Left ventricle myocardium superior (tissue), 1 donor: ENCODE measurements at places on chromosomes 6 and 20. TPM values are rescaled to one million over a fixed set of nuclear protein-coding genes. Genes with fewer than 3 reads are reported as not detected.

- DNase-seq, result no peak
These were observed 69.1 kb upstream of the EXOC2 start for GRCh38 chr6:761997-762396.

DNA sequence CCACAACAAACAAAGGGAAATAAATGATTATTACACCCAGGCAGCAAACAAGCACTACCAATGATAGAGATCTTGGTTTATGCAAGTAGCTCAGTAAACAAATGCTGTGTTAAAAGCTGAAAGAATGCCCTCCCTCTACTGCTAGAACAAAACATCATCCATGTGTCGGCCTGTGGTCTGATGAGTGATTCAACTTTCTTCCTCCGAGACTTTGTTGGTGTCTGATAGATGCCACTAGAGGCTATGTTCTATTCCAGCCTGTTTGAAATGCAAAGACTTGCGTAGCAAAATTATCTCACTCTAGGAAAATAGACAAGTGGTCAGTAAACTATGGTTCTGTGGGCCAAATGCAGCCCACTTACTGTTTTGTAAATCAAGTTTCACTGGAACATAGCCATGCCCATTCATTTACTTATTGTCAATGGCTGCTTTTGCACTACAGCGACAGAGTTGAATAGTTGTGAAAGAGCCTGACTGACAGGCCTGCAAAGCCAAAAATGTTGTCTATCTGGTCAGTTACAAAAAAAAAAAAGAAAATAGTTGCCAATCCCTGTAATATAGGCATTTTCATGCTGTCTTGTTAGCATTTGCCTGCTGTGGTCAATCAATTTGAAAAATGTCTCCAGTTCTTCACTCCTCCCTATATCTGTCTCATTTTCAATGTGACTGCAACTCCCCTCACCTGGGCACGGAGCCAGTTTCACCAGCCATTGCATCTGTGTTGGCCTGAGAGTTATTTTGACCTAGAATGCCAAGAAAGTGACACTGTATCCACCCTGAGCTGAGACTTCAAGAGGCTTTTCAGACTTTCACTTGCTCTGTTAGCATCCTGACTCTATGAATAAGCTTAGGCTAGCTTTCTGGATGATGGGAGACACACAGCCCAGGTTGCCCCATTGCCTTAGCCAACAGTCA, 544.6 kb upstream of the BTBD3 start:
- DNase-seq, result no peak

GRCh38 chr6:34143196-34143883, 2.5 kb downstream of the GRM4 start:
- DNase-seq, result no peak

OSBPL2 gene
- total RNA-seq, result 60.0 TPM

- no peak for DNase-seq
These were observed 10.0 kb downstream of the MBOAT1 start for GRCh38 chr6:20202324-20202658.

ADGRF5 gene
- total RNA-seq, result 45.9 TPM

DNA sequence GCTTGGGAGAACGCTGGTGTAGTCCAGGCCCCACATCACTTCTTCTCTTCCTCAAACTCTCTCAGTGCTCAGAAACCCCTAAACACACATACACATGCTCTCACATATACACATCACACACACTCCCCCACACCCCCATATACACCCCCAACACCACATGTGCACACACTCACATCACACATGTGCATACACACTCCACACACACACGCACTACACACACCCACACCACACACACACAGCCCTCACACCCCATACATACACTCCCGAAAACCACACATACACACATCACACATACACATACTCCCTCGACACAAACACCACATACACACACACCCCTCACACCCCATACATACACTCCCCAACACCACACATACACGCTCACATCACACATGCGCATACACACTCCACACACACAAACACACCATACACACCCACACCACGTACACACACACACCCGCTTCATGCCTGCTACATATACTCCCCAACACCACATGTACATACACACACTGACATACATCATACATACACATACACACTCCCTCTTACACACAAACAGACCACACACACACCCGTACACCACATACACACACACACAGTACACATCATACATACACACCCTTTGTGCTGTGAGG, 110.3 kb upstream of the TMEM170B start:
- DNase-seq, result no peak

KIFC1 gene
- 0.74 TPM for total RNA-seq

DNA sequence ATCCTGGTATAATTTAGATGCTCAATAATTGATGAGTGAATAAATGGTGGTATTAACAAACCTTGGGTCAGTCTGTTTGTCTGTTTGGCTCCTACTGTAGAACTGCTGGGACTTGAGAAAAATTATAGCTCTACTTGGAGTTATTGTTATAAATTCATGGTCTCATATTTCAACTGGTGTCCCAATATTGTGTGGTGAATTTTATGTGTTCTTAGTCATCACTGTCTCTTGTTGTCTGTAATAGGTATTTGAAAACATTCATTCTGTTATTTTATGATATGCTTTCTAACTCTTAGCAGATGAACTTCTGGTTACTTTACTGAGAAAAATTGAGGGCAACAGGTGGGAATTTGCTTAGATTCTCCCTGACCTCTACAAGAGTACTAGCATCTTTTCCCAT, 221.4 kb downstream of the CDKAL1 start:
- DNase-seq, result no peak

DACT2 gene
- 0.92 TPM for total RNA-seq

- peak; percentile 50 for DNase-seq
These were observed 242.9 kb downstream of the CDC5L start for GRCh38 chr6:44630125-44631028.

GRCh38 chr6:4313044-4313686, 177.8 kb upstream of the ECI2 start:
- no peak for DNase-seq

TRERF1 gene
- 1.8 TPM for total RNA-seq

- no peak for DNase-seq
These were observed 1.5 kb downstream of the SYNDIG1 start for GRCh38 chr20:24470746-24471582.
